ENCODE measurements at places on chromosomes 7 and 10.

GRCh38 chr7:116211913-116212596 is 1.7 kb downstream of the TES start:
- no peak for DNase-seq

- DNase-seq: no peak
Observed at GRCh38 chr10:31838065-31838464, 90.6 kb downstream of the ARHGAP12 start.

DNA sequence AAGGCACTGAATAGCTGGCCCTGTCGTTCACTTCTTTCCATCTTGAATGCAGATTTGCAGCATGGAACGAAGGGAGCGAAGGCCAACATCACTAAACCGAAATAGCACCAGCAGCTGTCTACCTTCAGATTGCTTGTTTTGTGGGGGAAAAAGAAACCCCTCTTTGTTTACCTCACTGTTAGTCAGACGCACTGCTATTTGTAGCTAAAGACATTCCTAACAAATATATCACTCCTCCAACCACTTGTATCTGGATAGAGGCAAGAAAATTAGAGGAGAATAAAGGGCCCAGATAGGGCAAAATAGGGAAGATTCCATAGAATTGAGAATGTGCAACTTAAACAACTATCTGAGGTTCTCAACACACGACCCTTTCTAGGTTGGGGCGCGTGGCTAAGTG is 26.5 kb downstream of the ANK3 start:
- no peak for DNase-seq

DNA sequence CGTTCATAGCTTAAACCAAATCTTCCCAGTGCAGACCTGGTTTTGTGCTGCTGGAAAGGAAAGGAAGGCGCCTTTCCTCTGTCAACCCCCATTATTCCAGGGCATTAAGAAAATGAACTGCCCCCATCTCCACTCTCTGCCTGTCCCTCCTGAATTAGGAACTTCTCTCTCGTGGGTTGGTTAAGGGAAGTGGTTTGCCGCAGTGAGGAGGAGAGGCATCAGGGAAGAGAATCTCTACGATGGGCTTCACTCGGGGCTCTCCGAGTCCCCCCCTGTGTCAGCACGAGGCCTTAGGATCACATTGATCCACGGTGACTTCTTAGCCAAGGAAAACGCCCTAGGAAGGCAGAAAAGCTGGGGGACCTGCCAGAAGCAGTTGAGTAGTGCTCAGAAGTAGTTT is 53.9 kb upstream of the LYZL2 start:
- no peak for DNase-seq

DNA sequence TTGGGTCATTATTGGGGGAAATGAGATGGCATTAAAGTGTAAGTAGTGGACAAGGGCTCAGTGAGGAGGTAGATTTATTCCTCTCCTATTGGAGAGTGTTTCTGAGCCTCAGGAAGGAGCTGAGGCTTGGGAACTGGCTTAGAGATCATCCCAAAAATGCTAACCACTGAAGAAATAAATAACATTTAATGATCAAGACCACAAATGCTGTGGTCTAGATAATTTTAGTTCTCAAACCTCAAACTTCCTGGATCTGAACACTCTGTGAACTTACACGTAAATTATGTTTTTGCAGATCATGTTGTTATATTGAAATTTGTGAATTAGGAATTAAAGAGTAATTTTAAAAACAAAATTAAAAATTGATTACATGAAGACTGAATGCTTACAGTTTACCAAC is 27.3 kb downstream of the MDFIC start:
- DNase-seq: no peak

DNA sequence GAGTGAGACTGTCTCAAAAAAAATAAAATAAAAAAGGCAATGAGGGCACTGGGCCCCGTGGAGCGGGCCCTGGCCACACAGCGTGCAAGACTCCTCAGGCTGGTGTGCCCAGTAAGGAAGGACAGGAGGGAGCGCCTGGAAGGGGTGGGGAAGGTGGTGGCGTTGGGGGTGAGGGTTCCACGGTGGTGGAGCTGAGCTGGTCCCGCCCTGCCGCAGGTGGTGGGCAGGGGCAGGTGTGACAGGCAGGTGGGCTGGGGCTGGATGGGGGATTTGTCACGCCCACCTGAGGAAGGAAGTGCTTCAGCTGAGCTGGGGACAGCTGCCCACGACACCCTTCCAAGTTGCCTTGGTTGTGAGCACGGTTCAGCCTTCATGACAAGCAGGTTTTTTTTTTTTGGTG is 760 bp upstream of the PRAP1 start:
- DNase-seq: no peak

DNA sequence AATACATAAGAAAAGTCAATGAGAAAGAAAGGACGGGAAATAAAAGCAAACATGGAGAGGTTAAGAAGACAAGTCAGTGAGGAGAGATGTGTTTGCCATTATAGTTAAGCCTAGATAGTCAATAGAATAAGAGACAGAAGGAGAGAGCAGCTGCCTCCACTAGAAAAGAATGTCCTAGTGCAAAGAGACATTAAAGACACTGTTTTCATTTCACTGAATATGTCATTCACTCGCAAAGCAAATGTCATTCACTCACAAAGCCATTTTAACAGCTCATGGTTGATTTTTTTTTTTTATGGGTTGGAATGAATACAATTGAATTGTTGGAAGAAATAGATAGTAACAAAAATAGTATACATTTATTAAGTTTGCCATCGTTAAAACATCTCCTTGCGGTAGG is 1007.6 kb downstream of the DNAJB9 start:
- DNase-seq: no peak

GRCh38 chr7:146096994-146097393 is 19.6 kb upstream of the CNTNAP2 start:
- DNase-seq: peak; percentile 22

DNA sequence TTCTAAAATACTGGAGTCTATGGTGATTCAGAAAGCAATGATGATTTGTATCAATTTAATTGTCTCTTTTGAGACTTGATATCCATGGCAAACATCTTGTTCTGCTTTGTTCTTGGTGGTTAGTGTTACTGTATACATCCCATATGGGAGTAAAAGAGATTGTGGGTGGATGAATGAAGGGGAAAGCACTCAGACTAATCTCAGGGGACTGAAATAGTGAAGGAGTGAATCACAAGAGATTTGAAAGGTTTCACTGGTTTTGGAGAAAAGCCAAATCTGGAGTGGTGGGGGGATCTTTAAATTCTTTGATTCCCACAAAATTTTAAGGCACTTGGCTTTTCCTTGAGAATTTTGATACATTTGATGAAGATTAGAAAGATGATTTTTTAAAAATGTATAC is 369.4 kb downstream of the INHBA start:
- DNase-seq: no peak

DNA sequence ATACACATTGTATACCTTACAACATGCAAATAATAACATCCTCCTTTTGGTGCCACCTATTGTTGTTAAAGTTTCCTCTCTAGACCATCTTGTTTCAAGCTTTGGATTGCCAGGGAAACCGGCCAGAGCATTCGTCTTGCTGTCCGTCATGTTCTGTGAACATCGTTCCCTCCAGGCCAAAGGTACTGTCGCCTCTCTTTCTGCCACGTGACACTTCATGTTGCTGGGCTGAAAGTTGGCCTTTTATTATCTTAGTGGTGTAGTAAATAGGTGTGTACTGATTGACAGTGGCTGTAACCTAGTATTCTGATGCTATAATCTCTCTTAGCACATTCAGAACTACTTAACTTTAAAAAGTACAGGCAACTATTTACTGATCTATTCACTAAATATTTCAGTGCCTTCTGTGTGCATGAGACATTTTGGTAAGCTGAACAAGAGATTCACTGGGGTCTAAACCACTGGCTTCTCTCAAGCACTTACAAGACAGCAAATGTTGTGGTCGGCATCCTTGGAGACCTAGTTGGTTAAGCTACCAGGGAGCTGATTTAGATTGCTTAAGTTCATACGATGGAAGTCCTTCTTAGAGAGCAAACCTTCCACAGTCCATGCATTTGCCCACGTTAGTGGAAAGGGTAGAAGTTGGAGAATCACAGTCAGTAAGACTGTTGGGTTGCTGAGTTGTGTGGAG is 52.4 kb downstream of the SHH start:
- no peak for DNase-seq

- DNase-seq: no peak
Observed at GRCh38 chr10:80090121-80090520, 11.7 kb downstream of the TMEM254 start.

DNA sequence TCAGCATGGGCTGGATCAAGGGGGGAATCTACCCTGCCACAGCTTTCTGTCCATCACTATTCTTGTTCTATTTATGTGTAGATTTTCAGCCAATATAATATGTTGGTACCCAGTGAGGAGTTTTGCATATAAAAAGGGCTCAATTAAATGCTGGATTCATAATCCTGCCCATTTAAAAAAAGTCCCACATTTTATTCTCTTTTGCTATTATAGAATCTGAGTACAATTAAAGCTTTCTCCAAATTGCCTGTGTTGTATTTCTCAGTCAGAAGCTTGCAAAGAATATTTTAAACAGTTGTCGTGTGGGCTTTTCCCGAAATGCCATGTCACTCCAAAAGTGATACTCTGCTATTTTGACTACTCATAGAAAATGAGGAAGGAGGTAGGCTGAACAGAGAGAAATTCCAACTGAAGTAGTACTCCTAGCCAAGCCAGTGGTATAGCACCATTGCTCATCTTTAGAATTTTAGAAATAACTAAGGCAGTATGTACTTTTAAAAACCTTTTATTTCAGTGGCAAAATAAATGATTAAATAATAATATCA is 108.3 kb upstream of the HDAC9 start:
- DNase-seq: no peak

GRCh38 chr10:86265236-86265894 is 101.2 kb downstream of the GRID1 start:
- no peak for DNase-seq

DNA sequence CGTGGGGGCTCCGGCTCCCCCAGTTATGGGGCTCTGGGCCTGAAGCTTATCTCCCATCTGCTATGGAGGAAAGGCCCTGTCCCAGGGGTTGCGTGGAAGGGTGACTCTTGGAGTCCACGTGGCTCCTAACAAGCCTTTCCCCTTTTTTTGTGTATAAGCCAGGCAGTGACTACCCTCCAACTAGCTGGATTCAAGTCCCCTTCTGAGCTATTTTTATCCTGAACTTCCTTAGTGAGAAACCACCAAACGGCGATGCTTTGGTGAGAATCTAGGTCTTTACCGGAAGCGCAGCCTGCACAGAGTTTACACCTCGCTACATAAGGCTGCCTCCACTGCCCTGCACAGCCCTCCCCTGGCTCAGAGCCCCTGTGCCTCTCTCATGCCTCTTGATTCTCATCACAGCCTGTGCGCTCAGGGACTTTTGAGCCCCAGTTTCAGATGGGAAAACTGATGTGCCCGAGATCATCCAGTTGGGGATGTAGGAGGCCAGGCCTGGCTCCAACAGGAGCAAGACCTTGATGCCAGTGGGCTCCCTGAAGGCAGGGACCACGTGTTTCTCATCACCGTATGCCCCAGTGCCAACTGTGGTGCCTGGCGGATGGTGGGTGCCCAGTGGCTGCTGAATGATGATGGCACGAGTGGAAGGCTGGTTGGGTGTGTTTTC is 102.3 kb upstream of the PPIF start:
- DNase-seq: no peak

DNA sequence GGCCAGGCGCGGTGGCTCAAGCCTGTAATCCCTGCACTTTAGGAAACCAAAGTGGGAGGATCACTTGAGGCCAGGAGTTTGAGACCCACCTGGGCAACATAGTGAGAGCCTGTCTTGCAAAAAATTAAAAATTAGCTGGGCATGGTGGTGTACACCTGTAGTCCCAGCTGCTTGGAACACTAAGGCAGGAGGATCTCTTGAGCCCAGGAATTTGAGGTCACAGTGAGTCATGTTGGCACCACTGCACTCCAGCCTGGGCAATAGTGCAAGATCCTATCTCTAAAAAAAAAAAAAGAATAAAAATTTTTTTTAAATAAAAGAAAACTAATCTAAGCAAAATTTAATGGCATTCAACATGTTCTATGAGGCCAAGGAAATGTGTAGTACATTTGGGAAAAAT is 44.9 kb upstream of the UBN2 start:
- DNase-seq: no peak

- DNase-seq: no peak
Observed at GRCh38 chr10:52071814-52072213, 242.3 kb upstream of the DKK1 start.

- no peak for DNase-seq
Observed at GRCh38 chr10:57963546-57963945, 304.1 kb downstream of the IPMK start.

- no peak for DNase-seq
Observed at GRCh38 chr7:68247126-68247525, 1250.5 kb downstream of the TYW1 start.

DNA sequence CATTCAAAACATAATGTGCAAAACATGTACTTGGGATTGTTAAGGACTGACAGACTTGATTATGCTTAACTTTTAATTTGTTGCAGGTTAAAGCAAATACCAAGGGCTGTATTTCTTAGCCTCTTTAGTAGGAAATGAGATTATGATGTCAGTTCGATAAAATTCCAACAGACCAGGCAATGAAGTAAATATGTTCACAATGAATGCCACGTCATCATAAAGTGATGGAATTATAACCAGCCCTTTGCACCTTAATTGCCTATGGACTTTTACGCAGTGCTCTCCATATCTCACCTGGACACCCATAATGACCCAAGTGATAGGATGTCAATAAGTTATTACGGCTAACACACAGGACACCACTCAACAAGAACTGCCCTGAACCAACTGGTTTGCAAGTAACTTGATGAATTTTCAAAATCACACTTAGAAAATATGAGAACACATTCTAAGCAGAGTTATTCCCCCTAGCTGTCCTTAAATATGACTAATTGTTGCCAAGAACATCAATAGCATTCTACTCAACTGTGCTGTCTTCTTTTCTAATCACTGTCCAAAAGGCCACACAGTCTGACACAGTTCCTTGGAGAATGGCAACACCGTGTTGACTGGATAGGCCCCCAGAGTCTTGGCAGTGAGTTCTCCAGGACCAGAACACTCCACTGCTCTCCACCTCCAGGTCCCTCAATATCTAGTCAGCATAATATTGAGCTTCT is 115.0 kb downstream of the CHCHD3 start:
- no peak for DNase-seq

- DNase-seq: no peak
Observed at GRCh38 chr7:23205577-23205908, 23.7 kb downstream of the NUP42 start.

DNA sequence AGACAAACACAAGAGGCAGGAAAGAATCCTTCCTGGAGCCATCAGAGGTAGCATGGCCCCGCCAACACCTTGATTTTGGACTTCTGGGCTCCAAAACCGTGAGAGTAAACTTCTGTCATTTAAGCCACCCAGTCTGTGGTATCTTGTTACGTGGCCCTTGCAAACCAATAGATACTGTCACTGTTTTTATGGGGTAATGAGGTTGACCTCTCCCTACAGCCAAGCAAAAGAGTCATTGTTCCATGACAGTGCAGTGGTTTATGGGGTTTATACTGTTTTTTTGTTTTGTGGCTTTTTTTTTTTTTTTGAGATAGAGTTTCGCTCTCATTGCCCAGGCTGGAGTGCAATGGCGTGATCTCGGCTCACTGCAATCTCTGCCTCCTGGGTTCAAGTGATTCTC is 32.8 kb downstream of the KIAA1549 start:
- DNase-seq: no peak

GRCh38 chr7:84912993-84913635 is 273.7 kb downstream of the SEMA3D start:
- no peak for DNase-seq

Data from nephron progenitor cell (in vitro differentiated cells).